ENCODE measurements at places on chromosomes 4 and X.

- no peak for DNase-seq
Measured at GRCh38 chr4:177582992-177583391, 140.8 kb upstream of the AGA start.

GRCh38 chr4:114085611-114086345 lies 106.3 kb upstream of the ARSJ start:
- no peak for DNase-seq

DNA sequence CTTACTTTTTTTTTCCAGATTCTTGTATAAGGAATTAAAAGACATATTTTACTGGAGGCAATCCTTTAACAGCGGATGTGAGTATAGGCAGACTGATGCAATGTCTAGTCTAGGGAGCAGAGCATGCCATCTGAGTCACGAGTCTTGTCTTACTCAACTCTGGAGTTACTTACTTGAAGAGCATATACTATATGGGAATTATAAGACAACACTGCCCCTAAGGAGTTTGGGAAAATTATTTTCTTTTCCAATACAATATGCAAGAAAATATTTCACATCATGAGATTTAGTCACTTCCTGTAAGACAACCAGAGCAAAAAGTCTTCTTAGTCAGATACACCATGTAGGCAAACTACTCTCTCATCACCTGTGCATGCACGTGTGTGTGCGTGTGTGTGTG lies 537.3 kb upstream of the FTHL17 start:
- DNase-seq, result no peak

GRCh38 chrX:41133551-41133950 lies 48.3 kb downstream of the USP9X start:
- DNase-seq, result no peak

DNA sequence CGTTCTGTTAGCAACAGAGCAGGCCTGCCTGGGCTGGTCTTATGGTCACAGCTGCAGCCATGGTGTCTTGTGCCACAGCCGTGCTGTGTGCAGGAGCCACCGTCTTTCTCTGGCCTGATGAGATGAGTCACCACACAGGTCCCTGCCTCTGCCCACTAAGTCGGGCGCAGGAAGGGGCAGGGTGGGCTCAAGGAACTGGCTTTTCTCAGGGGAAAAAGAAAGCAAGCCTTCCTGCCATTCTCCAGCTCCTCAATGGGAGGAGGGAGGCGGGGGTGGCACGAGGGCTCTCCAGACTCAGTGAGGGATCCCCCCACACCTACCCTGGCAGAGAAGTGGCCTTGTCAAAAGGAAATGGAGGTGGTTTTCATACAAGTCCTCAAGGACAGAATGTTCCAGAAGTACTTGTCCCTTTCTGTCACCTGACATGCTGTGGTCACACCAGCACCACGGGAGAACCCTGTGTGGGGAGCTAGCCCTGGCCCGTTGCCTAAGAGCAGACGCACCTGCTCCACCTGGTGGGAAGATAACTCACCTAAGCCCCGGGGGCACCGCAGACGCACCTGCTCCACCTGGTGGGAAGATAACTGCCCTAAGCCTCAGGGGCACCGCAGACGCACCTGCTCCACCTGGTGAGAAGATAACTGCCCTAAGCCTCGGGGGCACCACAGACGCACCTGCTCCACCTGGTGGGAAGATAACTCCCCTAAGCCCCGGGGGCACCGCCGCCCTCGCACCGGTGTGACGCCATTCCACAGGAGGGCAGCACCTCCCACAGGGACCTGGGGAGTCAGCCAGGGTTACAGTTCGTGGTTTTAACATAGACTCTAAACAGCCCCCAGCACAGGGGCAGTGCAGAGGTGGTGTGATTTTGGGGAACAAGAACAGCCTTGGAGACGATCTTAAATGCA lies 18.5 kb downstream of the UVSSA start:
- DNase-seq, result peak; percentile 91

- DNase-seq, result no peak
Measured at GRCh38 chr4:55912249-55912648, 36.5 kb upstream of the CEP135 start.

DNA sequence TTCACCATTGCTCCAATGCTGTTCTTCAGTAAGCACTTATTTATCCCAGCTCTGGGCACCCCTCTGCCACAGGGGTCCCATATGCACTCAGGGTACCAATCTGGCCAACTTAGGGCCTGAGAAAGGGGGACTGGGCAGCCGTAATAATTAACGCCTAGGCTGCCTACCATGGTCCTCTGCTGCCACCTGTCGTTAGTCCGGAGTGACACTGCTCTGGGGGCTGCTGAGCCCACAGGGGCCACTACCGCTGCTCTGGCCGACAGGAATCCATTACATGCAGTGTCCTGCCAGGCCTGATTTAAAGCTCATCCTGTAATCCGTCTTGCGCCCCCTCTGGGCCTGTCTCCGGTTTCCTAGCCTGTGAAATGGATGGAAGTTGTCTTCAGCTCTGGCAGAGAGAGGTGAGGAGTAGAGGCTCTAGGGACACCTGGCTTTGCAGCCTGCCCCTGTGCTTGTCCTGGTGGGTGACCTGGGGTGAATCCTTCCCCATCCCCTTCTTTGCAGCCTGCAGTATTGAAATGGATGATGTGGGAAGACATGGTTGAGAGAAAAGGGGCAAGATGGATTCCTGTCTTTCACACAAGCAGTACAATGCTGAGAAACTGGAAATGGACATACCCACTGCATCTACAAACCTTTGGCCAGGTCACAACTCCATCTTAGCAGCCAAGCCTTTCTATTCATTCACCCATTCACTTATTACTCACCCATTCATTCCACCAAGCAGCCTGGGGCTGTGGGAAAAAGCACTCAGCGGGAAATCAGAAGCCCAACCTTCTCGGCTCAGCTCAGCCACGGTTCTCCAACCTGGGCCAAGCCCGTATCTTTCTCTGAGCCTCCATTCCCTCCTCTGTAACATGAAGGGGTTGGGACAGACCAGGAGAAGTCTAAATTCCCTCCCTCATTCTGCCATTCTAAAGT lies 116.3 kb upstream of the NALF2 start:
- DNase-seq, result peak; percentile 33

GRCh38 chr4:56817840-56818491 lies 3.5 kb downstream of the SPINK2 start:
- no peak for DNase-seq

DNA sequence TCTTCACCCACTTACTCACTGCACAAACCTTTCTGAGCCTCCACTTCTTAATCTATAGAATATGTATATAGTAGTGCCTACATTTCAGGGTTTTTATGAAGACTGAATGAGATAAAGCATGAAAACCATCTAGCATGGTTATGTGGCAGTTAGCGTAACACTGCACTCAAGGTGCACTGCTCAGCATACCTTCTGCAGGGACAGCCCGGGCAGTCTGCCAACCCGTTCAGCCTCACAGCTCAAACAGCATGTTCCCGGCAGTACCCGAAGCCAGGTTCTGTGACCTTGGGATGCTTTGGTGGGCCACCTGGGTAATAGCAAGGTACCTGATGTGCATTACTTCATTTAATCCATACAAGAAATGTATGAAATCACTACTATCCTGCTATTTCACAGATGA lies 81.4 kb downstream of the DOCK11 start:
- peak; percentile 18 for DNase-seq

DNA sequence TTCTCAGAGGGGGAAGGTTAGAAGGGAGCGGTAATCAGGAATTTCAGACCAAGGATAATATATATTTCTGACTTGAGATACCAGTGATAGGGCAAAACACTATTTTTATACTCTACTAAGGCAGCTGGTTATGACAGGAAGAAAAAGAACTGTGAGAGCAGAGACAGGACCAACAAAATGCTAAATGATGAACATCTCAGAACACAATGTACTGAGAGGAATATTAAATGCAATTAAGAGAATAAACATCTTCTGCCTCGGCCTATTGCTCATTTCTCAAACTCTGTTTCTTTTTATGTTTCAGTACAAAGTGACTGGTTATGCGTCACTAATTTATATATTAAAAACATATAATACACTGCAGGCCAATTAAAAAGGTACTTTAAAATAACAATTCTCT lies 122.0 kb upstream of the RLIM start:
- no peak for DNase-seq

DNA sequence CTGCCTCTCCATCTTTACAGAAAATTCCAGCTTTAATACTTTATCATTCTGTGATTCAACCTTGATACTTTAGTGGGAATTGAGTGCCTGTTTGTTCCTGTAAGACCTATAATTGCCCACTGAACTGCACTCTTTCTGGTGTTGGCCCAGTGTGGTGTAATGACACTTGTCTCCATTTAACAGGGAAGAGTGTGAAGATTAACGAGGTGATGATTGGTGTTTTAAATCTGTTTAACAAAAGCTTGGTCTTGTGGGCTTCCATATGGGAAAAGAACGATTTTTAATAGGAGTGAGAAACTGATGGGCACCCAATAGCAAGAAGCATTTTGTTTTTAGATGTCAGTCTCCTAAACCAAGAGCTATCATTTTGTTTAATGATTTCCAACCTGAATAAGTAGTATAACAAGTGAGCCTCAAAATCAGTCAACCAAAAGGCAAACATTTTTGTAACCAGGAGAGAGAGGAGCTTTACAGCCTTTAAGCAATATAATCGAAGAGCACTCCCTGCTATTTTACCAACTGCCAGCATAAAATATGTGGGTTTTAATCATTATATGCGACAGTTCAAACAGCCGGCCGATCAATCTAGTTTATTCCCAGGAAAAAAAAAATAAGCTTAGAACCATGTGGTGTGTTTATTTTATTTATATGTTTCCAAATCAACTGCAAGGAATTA lies 50.2 kb downstream of the SUPT20HL1 start:
- no peak for DNase-seq

DNA sequence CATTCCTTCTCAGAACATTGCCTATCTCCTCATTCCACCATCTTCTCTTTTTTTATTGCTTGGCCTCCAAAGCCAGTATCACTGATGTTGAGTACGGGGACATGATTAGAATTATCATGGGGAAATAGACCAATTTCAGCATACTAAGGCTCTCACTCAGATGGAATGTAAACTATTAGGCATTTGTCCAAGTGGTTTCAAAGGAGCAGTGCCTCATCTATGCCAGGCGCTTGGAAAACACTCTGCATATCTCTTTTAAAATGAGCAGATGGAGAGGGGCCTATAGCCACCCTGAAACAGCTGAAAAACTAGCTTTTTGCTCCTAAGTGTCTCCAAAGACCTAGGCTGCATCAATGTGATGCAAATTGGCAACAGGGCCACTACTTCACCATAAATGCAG lies 150.8 kb upstream of the DIPK2B start:
- DNase-seq, result no peak

DNA sequence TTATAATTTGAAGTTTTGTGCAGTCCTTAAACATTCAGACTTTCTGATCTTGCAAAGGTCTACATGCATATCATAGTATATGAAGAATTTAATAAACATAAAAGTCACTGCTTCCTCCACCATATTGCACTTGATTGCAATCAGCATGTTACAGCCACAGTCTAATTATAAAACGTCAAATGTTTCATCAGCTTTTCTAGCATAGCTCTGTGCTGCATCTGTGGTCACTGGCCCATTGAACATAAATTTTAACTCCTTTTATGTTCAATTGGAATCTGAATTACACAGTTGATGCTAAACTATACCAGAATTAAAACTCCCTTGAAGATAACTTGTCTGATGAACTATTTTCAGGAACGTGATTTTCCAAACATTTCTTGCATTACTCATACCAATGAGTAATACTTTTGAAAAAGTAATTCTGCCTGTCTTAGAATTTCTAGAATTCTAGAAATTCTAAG lies 329.1 kb downstream of the GALNTL6 start:
- DNase-seq, result no peak

GRCh38 chr4:104879367-104879766 lies 267.3 kb upstream of the TET2 start:
- DNase-seq, result no peak

GRCh38 chr4:88697588-88698329 lies at the start of gene NAP1L5:
NAP1L5 (minus strand) TSS chr4:88697829; CDS start chr4:88697754, 75 bp downstream.
- peak; percentile 17 for DNase-seq

DNA sequence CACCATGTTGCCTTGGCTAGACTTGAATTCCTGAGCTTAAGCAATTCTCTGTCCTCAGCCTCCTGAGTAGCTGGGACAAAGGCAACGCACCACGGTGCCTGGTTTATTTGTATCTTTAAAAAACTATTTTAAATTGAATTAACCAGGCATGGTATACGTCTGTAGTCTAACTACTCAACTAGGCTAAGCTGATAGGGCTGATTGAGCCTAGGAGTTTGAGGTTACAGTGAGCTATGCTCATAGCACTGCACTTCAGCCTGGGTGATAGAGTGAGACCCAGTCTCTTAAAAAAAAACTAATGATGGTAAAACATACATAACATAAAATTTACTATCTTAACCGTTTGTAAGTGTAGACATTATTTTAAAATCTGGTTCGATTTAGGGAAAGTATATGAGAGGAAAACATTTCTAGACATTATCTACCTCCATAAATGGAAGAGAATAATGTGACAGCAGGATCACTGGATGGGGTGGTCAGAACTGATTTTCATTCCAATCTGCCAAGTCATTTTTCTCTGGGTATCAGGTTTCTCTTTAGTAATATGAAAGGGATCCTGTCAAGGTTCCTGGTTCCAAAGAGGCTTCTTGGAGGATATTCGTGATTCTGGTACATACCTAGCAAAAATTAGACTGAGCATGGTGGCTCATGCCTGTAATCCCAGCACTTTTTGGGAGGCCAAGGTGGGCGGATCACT lies 8.7 kb upstream of the ITGB1BP2 start:
- no peak for DNase-seq

DNA sequence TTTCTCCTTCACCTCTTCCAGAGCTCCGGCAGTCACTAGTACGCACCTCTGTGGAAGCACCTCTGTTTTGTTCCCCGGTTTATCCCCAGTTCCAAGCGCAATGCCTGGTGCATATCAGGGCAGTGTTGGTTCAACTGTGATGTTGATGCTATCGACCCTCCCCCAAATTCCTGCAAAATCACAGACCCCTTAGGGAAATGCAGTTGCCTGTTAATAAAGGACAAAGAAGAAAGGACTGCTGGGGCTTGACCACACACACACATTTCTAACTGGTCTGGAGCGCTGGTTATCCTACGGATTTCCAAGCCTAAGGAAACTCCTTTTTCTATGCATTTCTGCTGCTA lies 530 bp upstream of the NMU start:
- DNase-seq, result no peak

DNA sequence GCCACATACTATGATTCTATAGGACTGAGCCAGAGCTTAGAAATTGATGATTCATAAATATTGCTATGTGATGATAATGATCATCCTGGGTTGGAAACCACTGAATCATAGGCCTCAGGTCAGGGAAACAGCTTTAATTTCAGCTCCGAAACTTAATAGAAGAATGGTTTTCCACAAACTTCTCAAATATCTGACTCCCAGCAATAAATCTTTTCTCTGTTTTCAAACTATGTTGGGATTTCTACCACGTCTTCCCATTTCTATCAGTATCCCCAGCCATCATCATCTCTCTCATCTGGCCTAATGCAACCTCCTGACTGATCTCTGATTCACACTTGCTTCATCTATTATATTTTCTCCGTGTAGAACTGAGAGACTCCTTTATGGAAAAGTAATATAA lies 521.8 kb upstream of the AGA start:
- DNase-seq, result no peak

DNA sequence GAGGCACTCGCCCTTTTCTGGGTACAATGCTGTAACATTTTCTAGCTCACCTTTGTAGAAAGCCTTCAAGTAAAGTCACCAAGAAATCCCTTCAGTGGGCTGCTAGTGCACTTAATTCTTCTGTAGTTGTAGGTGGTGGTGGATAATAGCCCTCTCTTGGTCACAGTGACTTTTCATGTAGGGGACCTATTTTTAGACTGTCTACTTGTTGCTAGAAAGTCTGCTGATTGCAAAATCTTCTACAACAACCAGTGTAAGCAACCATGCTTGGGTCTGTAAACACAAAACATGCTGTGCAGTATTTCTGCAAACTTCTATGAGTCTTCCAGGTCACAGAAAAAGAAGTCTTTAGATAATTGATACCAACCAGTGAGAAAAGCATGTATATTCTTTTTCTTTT lies 55.6 kb downstream of the PBDC1 start:
- DNase-seq, result no peak
